ENCODE measurements at places on chromosomes 11 and 22.

- DNase-seq: no peak
Measured at GRCh38 chr22:19240813-19241592, 50.5 kb downstream of the CLTCL1 start.

DNA sequence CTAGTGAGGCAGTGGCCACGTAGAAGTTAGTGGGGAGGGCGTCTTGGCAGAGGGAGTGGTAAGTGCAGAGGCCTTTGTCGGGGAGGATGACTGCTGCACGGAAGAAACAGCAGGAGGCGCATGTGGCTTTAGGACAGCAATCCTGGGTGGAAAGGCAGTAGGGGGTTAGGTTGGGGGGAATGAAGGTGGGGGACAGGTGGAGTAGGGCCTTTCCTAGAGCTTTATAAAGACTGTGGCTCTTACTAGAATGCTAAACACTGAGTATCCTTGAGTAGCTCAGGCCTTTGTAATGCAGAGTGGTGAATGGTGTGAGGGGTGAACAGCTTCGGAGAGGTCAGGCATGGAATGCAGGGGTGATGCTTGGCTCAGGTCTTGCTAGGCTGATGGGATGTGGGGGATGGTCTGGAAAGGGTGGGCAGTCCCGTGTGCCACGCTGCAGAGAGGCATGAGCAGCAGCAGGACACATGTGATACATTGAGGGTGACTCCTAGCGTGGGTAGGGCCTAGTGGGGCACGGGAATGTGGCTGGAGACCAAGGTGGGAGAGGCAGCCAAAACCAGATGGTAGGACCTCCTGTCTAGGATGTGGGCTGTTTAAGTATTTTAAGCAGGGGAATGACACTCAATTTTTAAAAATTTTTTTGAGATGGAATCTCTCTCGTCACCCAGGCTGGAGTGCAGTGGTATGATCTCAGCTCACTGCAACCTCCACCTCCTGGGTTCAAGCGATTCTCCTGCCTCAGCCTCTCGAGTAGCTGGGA is 19.2 kb downstream of the AP2A2 start:
- DNase-seq: no peak

- no peak for DNase-seq
Measured at GRCh38 chr11:581342-581741, 5.1 kb downstream of the PHRF1 start.

DNA sequence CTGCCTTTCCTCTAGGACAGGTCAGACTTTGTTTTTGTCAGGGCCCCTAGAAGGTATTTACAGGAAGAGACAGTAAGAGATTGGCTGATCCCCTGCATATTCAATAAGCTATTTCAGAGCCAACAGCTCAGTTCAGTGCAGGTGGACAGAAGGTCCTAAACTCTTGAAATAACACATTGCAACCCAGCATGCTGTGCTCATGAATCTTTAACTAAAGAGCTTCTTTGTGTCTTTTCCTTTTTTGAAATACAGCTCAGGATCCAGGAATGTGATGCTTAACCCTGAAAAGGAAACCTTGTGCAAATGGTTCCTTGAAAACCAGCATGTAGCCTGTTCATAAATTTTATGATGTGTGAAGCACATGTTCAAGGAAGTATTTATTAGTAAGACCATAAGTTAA is 43.9 kb downstream of the BBOX1 start:
- no peak for DNase-seq

DNA sequence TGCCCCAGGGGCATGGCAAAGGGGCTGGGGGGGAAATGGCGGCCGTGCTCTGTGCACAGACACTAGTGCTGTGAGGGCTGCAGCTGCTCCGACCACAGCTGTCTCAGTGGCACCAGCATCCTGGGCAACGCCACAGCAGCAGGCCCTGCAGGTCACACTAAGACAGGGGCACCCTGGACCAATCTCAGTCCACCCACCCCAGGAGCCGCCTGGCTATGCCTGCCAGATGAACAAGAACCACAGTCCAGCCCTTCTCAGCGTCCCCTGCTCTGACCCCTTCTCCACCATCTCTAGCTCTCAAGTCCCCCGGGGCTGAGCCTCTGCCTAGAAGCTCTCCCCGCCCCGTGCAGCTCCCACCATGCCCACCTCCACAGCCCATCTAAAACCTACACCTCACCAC is 16.5 kb downstream of the TUBGCP6 start:
- no peak for DNase-seq

DNA sequence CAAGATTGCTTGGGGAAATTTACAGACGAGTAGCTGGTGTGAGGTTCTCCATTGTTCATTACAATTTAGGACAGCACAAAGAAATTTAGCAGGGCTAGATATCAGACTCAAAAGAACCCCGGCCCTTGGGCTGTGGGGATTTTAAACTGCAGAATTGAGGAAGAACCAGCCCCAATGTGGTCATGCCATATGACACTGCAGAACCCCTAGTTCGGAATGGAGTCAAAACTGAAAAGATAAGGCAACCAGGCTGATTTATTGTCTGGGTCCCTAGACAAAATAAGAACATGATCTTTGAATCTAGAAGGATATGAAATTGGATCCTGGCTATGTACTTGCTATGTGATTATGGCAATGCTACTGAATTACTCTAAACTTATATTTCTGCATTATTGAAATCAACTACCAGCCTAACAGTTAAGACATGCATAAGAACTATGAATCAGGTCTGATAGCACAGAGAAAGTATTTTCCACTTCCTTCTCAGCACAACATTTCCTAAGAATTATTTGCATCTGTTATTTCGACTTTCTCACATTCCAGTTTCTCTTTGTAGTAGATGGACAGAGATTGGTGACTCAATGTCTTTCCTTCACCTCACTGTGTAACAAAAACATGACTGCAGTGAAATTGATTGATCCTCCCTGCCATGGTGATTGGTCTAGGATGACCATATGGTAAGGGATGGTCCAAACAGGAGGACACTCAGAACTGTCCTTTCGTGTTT is 13.2 kb downstream of the MMP3 start:
- DNase-seq: no peak

GRCh38 chr11:43943372-43943930 is 1.0 kb downstream of the C11orf96 start:
- DNase-seq: no peak

- DNase-seq: no peak
Measured at GRCh38 chr22:27318516-27318915, 483.0 kb downstream of the MN1 start.

DNA sequence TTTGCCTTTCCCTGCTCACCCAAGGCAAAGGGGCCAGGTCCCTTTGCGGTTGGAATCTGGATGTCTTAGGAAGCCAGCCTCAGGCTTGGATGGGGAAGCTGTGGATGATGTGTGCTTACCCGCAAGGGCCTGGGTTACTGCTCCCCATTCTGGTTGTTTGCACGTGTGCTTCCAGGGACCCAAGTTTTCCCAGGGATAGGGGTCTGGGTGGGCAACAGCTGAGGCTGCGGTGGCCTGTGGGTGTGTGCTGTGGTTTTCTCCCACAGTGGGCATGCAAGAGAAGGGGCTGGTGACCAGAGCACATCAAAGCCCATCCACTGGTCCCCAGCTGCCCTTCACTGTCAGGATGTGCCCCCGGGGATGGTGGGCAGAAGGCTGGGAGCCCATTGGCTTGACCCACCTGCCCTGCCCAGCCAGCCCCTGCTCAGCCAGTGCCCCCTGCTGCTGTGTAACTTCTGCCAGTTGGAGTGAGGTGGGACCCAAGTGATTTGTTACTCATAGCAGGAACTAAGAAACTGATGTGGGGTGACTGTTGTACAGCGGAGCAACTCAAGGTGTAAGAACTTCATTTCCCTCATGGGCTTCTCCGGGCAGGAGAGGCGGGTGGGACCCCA is 3.3 kb downstream of the CAPN5 start:
- DNase-seq: no peak

GRCh38 chr11:81421251-81421860 is 1312.3 kb downstream of the FAM181B start:
- no peak for DNase-seq

DNA sequence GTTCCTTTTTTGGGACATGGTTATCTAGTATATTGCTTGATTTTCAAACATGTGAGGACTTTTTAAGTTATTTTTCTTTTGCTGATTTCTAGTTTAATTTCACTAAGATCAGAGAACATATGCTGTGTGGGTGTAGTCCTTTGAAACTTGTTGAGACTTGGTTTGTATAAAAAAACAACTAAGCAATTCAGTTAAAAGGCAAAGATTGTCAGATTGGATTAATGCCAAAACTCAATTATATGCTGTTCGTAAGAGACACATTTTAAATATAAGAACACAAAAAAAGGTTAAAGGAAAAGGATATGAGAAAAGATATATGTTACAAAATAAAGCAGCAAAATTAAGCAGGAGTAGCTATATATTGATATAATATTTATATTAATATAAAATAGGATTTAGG is 17.8 kb upstream of the RRM1 start:
- no peak for DNase-seq

- DNase-seq: peak; percentile 2
Measured at GRCh38 chr11:79902493-79902892, 461.7 kb upstream of the TENM4 start.

DNA sequence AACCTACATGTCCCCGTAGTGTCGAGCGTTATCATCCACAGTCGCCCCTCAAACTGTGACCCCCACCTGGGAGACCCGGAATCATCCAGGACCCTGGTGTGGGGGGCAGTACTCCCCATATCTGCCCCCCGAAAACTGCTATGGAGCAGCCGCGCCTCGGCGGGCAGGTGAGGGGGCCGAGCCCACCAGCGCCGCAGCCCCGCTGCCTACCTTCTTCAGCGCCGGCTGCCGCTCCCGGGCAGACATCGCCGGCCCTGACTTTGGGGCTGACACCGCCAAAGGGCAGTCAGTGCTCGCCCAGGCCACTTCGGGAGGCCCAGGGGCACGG is 825 bp downstream of the ARHGAP20 start:
- DNase-seq: no peak

DNA sequence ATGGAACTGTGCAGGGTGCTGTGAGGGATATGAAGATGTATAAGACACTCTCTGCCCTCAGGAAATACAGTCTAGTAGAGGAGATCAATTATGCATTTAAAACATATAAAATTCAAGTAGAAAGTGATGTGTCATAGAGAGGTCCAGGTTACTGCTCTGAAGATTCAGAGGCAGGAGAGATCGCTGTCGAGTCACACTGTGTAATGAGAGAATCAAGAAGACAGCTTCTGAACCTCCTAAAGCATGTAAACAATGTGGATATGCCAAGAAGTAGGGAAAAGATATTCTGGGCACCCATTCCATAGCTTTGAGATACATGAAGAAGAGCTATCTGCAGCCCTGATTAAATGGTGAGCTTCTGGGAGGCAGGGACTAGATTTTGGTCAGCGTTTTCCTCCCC is 16.7 kb downstream of the SSH3 start:
- DNase-seq: no peak

DNA sequence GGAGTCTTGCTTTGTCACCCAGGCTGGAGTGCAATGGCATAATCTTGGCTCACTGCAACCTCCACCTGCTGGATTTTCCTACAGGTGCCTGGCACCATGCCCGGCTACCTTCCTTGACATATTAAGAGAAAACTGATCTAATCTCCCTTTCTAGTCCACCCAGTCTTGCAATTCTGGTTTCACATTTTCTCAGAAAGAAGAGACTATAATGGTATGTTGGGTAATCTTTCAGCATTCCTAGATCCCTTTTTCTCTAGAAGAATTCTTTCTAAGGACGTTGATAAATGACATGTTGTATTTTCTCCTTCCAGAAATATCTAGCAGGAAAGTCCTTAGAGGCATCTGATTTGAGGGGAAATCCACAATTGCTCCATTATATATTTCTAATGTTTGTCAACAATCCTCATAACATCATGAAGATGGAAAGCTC is 10.4 kb upstream of the HSPA8 start:
- DNase-seq: no peak

DNA sequence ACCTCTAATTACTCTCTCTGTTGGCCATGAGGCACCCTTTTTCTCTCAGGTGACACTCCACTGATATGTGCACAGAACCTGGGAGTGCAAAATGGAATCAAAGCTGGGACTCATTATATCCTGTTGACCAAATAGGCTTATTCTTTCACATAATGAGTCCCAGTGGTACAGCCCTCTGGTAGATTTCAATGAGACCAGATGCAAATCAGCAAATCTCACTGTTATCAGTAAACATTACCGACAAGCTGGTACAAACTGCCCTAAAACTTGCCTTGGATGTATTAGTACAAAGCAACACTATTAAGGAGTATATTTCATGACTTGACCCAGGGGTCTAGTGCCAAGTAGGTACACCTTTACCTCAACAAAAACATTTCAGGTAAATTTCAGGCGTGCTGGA is 128.3 kb downstream of the DDX10 start:
- DNase-seq: no peak

DNA sequence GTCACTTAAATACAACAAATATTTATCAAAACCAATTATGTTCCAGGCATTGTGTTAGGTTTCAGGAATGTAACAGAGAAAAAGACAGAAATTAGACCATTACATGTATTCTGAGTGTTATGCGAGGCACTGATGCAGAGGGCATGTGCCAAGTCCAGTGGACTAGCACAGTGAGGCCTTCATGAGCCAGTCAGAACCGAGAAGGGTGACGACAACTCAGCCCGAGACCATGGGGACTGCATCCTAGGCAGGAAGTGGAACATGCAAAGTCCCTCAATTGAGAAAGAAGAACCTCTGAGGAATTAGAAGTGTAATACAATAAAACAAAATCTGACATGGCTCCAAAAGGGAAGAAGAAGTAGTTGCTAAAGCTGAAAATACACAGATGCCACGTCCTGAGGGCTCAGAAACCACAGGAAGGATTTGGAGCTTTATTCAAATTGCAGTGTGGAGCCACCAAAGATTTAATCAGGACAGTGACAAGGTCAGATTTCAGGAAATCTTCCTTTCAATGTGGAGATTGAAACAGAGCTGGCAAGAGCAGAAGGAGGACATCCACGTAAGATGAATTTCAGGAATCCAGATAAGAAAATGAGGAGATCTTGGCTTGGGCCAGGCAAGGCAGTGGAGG is 529.6 kb downstream of the NTM start:
- no peak for DNase-seq

- no peak for DNase-seq
Measured at GRCh38 chr22:38244106-38244505, 28.7 kb downstream of the TMEM184B start.

DNA sequence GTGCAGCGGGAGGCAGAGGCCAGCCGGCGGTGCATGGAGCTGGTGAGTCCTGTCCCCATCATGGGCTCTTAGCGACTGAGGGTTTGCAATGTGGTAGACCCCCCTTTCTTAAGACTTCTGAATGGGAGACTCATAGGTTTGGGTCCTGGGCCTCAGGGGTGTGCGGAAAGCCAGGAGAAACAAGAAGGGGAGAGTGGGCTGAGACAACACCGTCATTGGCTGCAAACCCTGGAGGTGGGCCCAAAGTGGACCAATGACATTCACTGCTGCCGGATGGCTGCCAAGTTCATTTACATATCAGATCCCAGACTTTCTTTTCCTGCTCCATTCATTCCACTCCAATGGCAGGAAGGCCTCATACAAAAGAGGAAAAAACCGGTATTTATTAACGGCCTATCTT is 213.3 kb downstream of the MYO18B start:
- no peak for DNase-seq

Data from activated CD4-positive, alpha-beta T cell treated with anti-CD3 and anti-CD28 coated beads, Interleukin-10, Interleukin-2, amounts not matched to agents 100 ng/mL and 50 ng/mL, durations not matched to agents 16 hours and 8 hours (primary cell).